ENCODE measurements at places on chromosomes 2 and 18.

GRCh38 chr2:45121236-45121927 lies 112.1 kb upstream of the SIX2 start:
- DNase-seq: no peak

GRCh38 chr2:28276076-28276618 lies 116.5 kb upstream of the FOSL2 start:
- no peak for DNase-seq

GRCh38 chr18:63799189-63799588 lies 24.0 kb downstream of the SERPINB7 start:
- DNase-seq: no peak

DNA sequence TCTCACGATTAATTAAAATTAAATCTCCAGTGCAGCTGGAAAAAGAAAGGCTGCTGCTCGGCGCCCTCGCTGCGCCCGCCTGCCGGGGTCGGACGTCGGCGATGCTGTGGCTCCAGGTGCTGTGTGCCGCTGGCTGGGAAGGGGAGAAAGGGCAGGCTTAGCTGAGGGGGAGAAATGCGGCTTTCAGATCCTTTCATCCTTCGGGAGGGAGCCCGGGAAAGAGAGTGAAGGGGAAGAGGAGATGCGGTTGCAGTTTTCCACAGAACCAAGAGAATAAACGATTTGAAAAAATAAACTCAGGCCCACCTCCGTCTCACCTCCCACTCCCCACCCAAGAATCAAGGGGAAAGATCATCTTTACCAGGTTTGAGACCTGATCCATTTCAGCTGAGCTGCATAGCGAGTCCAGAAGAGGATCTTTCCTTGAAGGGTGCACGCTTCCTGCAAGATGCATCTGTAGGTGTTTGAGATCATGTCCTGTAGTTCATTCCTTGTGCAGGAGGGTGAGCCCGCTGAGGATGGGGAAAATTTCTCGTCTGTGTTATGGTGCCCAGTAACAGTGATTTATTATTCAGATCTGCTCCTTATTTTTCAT lies 495 bp downstream of the TMEM169 start:
- no peak for DNase-seq

DNA sequence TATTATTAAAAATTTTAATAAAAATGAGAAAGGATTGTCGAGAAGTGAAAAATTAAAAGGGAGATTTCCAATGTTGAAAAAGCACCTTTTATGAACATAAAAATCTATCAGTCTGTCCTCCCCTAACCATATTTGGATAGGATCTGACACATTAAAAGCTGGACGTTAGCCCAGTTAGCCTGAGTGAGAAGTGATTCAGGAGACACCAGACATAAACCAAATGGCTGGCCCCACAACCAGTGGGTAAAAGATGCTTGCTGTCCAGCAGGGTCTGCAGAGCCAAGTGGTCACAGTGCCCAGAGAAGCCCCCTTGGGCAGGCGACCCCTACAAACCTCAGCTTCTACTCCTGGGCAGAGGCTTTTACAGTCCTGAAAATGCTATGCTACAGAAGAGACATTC lies 253.8 kb upstream of the LYPD1 start:
- no peak for DNase-seq

GRCh38 chr2:64996871-64997307 lies 7.7 kb downstream of the SLC1A4 start:
- DNase-seq: no peak

Data from activated T-cell treated with anti-CD3 and anti-CD28 coated beads for 48 hours (primary cell).